ENCODE measurements at places on chromosomes 1 and 21.

DNA sequence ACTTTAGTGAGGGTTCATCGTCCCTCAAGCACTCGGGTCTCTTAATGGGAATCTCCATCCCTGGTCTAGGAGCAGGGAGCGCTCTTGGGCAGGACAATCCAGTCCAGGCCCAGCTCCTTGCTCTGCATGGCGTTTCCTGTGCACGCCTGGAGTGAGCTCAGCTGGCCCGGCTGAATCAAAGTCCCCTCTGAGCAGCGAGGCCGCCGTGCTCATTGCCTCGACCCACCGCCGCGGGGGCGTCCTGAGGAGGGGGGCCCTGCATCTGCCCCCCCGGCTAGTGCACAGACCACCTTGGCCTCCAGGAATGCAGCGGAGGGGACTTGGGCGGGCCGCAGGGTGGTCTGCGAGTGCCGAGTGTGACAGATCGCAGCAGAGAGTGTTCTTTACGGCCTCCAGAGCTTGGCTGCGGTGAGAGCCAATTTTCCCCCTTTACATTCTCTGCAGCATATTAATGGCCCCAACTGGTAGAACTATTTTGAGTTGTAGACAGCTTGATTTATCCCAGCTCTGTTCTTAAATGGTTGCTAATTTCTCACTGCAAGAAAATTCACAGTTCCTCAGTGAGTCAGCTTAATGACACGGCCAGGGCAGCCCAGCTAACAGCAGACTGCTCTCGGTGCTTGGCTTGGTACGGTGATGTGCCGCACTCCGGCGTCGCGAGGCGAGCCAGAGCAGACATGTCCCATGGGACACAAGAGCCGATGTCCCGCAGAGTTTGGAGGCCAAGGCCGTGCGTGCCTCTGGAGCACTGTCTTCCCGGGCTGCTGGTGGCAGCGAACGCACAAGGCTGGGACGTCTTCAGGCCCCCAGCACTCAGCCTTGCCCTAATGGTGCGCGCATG is 39.8 kb downstream of the SNAP47 start:
- DNase-seq, result no peak

DNA sequence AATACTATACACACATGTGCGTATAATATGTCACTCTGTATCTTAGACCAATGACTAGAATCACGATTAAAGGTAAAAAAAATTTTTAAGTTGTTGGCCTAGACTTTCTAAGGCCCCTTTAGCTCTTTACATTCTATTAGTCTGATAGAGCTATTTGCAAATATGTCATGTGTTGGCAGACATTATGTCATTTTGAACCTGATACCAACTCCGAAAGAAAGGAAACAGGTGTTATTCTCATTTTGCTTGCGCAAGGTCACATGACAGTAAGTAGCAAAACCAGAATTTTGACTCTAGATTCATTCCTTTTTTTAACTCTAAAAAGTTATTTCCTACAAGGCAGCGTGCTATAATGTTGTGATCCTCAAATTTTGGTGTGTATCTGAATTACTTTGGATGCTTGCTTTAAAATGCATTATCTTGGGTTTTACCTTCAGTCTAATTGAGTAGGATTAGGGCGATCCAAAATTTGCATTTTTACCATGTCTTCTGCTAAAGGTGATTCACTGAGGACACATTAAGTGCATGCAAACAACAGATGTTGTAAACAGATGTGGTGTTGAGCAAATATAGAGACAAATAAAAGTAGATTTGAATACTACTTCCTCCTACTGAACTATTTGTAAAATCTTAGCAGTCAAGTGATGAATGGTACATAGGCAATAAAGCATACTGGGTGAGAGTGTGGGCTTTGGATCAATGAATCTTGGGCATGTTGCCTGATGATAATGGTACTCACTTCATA is 63.5 kb upstream of the KIAA1614 start:
- no peak for DNase-seq

GRCh38 chr1:196438329-196438728 is 169.9 kb downstream of the KCNT2 start:
- no peak for DNase-seq

DNA sequence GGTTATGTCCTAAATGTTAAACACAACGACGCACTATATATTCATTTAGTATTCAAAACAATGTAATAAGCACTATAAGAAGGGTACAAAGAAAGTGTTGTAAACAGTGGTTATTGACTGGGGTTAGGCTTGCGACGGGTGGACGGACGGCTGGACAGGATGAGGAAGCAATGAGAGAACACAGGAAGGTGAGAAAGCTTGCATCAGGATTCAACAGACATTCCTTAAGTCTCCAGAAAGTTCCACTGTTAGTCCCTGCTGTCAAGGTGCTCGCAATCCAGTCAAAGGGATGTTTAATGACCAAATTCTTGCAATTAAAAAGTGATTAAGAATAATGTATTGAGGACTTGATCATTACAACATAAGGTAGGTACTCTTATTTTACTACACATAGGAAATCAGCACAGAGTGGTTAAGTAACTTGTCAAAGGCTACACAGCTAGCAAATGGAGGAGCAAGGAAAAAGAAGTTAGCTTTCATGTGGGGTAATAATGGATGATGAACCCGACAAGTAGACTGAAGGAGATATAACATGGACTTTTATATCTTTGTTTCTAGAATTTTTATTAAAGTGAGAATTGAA is 994 bp upstream of the ACBD6 start:
- no peak for DNase-seq

DNA sequence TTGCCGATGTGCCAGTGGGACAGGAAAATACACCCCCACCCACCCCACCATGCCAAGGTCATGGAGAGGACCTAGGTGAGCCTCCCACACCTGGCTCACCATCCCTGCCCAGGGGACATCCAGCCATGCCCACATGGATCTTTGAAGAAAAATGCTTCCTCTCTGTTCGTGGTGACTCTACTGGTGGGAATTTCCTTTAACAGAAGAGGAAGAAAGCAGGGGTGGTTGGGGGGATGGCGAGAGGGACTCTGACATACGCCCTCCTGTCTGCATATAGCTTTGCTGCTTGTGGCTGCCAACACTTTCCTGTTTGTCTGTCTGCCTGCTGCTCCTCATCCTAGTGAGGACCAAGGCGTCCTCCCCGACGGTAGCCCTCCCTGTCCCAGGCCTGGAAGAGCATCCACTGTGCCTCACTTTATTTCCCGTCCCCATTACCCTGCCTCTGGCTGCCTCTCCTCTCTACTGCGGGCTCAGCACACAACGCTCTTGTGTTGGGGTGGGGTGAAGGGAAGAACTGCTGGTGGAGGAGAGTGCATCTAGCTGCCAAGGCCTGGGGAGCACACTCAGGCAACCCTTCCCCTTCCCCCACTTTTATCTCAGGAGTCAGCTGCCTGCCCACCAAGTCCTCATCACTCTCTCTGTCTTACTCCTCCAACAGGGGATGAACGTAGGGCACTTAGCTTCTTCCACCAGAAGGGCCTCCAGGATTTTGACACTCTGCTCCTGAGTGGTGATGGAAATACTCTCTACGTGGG is 2.5 kb downstream of the SEMA4A start:
- no peak for DNase-seq

GRCh38 chr21:22993822-22994574 is 1995.8 kb downstream of the NCAM2 start:
- no peak for DNase-seq

- DNase-seq, result no peak
Observed at GRCh38 chr1:206801467-206801866, 29.2 kb upstream of the IL10 start.

DNA sequence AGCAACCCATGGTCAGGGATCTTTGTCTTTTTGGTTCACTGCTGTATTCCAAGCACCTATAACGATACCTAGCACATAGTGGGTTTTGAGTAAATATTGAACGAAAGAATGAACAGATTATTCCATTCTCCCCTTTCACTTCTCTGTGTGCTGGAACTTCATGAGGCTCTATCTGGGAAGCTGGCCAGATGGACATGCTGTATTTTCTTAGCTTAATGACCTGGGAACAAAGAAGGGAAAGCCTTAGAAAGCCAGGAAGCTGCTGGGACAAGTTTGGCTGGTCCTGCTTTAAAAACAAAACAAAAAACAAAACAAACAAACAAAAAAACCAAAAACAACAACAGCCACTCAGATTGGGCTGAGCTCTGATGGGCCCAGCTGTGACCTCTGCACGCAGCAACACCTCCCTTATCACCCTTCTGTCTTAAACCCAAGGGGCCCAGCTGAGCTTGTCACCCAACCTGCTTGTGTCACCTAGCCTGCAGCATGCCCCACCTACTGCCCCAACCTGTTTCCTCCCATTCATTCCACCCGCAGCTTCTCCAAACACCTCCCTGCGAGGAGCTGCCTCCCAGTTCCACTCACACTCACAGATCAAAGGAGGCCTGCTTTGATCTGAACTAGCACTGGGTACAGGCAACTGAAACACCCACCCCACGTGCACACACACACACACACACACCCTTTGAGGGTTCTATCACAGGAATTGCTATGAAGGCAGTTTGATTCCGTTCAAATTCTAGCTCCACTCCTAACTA is 37.1 kb downstream of the SLC30A1 start:
- no peak for DNase-seq

- no peak for DNase-seq
Observed at GRCh38 chr1:226017070-226017469, 17.9 kb upstream of the SDE2 start.

DNA sequence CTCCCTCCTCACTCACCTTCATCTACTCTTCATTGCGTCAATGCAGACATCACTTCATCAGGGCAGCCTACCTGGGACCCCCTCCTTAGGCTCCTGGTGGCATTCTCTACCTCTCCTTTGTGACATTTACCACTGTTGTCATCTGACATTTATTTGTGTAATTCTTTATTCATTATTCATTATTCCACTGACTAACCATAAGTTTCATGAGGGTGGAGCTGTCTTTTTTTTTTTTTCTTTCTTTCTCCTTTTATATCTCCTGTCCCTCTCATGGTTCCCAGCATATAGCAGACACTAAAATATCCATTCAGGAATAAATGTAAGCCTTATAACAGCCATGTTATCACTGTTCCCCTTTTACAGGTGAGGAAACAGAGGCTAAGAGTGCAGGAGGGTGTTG is 126.8 kb downstream of the KAZN start:
- DNase-seq, result no peak

GRCh38 chr1:111582644-111583618 is 36.7 kb upstream of the RAP1A start:
- no peak for DNase-seq

DNA sequence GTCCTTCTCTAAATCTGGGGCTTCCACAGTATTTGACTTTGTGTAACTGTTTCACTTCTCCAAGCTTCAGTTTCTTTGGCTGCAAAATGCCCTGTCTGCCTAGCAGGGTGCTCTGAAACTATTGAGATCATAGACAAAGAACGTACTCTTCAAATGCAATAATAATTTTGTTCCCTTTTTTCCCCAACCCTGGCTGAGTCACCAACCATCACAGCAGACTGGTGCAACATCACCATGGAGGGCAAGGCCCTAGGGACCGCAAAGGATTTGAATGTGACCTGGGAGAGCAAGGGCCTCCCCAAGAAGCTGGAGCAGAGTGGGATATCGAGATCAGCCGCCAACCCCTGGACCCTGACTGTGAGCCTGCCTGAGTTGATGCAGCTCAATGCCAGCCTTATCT is 115.0 kb downstream of the FCRL5 start:
- DNase-seq, result no peak

DNA sequence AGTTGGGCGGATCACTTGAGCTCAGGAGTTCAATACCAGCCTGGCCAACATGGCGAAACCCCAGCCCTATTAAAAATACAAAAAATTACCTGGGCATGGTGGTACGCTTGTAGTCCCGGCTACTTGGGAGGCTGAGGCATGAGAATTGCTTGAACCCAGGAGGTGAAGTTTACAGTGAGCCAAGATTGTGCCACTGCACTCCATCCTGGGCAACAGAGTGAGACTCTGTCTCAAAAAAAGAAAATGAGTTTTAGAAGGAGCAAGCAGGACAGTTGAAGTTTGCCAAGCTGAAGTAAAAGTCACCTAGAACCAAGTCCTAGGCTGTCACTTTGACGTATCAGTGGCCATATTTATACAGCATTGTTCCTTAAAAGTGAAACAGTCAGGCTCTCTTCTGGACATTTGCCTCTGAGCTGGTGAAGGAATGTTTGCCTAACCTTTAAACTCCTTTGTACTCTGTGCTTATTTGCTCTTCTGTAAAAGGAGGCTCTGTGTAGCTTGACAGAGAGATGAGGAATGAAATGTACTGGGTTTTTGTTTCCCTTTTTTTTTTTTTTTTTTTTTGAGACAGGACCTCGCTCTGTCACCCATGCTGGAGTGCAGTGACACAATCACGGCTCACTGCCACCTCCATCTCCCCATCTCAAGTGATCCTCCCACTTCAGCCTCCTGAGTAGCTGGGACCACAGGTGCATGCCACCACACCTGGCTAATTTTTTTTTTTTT is 2.8 kb downstream of the RAB4A start:
- DNase-seq, result no peak

GRCh38 chr1:93839753-93840152 is 39.3 kb downstream of the DNTTIP2 start:
- no peak for DNase-seq

DNA sequence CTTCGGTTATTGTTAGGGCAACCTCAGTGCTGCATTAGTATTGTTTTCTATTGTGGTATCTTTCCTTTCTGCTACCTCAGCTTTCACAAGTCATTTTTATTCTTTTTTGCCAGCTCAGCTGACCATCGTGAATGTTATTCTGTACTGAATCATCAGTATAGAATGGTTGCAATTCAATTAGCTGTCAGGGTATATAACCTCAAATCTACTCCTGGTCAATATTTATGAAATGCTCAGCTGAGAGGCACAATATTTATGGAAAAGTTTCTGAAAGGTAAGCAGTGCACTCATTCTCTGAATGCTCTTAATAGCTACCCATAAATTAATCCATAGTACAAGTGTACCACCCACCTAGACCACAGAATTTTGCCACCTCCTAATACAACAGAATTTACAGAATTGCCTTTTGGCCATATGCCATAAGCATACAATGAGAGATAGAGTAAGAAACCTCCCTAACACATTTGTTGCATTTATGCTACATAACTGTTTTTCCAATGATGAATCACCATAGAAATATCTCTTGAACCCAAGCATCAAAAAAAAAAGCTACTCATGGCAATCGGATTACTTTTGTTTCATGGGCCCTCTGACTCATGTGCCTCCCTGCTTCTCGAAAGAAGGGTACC is 732.6 kb upstream of the CHRM3 start:
- no peak for DNase-seq

- DNase-seq, result no peak
Observed at GRCh38 chr1:70672442-70672888, 261.4 kb downstream of the CTH start.

GRCh38 chr1:151259351-151259750 is 4.8 kb downstream of the PSMD4 start:
- no peak for DNase-seq

DNA sequence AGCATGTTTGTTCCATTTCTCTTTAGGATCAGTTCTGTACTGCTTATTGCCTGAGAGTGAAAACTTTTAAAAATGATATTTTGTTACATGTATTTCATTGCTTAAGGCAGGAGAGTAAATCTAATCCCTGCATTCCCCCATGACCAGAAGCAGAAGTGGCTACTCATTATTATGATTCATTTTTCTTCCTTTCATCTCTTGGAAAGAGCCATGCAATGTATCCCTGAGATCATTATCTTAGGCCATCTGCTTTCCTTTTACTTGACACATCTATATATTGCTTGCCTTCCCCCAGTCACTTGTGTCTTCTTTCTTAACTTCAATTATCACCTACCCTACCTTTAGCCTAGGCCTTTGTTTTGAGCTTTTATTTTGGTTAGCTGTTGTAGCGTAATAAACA is 430.4 kb upstream of the CHRM3 start:
- no peak for DNase-seq

Data from esophagus squamous epithelium (tissue), 5 donors.